ENCODE measurements at places on chromosomes 7 and 10.

GRCh38 chr10:6195376-6195775 is 7.4 kb upstream of the PFKFB3 start:
- DNase-seq, result no peak

- DNase-seq, result no peak
These were observed 97.0 kb upstream of the SVIL start for GRCh38 chr10:29731760-29732159.

GRCh38 chr10:81179805-81180452 is 642.2 kb downstream of the SH2D4B start:
- DNase-seq, result no peak

- no peak for DNase-seq
These were observed 12.0 kb upstream of the RASSF4 start for GRCh38 chr10:44947371-44948152.

Measured in activated naive CD4-positive, alpha-beta T cell (primary cell).